Neural progenitor cell (in vitro differentiated cells): ENCODE measurements at places on chromosomes 5 and 9.

GRCh38 chr9:107999890-108000289, 510.3 kb upstream of the KLF4 start:
- no peak for DNase-seq

- DNase-seq = no peak
Observed at GRCh38 chr5:74762599-74762998, 4.3 kb downstream of the GFM2 start.

DNA sequence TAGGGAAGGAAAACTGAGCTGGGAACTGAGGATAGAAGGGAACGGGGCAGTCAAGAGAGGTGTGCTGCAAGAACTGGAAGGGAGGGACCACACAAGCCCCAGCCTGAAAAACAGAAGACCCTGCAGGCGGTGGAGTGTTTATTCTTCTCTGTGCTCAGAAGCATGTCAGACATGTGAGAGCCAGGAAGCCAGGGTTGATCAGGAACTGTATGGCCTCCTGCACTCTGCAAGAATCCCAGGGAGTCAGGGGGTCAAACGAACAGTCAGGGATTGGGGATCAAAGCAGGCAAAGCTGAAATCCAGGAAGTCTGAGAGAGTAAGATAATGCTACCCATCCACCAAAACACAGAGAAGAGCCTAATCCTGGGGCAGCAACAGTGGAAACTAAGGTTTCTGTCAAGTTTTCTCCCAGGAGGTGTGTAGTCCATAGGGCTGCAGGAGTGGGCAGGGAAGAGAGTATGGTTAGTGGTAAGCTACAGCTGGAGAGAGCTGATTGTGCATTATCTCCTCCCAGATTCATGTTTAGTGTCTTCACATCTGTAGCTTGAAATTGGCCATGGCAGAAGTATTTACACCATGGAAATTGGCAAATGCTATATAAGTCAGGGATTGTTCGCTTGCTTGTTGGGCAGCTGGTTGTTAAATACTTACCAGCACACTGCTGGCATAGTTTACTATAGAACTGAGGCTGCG, 115.4 kb upstream of the SLC44A1 start:
- DNase-seq = peak; percentile 3

- DNase-seq = no peak
Observed at GRCh38 chr9:127196826-127197145, 67.8 kb upstream of the GARNL3 start.

- DNase-seq = no peak
Observed at GRCh38 chr5:169182797-169183196, 118.1 kb downstream of the SLIT3 start.

GRCh38 chr5:82494942-82495341, 216.8 kb upstream of the RPS23 start:
- no peak for DNase-seq

DNA sequence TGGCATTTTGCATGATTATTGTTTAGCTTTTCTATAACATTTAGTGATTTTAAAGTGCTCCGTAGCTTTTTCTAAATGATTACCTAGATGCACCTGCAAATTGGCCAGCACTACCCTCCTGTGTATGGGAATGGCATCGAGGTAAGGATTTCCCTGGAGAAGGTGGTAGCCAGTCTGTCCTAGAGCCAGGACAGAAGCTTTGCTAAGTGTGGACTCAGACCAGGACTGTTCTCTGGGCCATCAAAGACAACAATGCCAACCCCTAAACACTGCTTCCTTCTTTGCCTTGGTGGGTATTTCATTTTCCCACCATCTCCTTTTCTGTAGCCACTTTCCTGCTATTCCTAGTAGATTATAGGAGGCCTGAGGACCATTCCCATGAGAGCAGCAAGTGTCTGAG, 53.0 kb downstream of the CD180 start:
- DNase-seq = no peak

- DNase-seq = no peak
Observed at GRCh38 chr5:126000507-126000906, 422.7 kb upstream of the GRAMD2B start.

- DNase-seq = no peak
Observed at GRCh38 chr9:6779417-6780241, 21.9 kb downstream of the KDM4C start.

DNA sequence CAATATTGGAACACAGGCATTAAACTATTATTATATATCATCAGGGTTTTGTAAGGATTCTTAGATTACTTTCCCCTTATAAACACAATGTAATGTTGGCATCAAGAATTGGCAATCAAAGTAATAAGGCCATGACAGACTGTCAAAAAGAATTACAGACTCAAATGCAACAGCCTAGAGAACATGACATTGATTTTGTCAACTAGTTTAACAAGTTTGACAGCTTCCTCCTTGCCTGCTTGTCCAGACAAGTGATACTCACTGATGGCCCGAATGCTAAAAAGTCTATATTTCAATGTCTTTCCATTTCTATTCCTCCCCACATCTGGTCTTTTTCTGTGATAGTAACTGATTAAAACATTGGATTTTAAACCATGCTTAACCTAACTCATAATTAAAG, 6.4 kb upstream of the ANKRD31 start:
- no peak for DNase-seq

- DNase-seq = peak; percentile 52
Observed at GRCh38 chr9:95874989-95875304, 544 bp upstream of the ERCC6L2 start.

DNA sequence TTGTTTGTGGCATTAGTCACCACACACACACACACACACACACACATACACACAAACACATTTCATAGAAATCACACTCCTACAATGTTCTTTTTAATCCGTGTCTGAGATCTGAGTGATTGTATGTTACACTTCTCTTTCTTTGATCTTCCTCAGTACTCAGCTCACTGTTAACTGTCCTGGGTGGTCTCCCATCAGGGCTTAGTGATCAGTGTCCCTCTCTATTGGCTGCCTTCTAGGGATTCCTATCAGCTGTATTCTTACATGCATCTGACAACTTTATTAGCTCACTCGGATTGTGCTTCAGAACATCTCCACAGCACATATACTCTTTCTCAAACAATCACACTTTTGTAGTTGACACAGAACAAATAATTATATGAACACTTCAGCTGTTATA, 170.2 kb upstream of the POU5F2 start:
- DNase-seq = peak; percentile 36

DNA sequence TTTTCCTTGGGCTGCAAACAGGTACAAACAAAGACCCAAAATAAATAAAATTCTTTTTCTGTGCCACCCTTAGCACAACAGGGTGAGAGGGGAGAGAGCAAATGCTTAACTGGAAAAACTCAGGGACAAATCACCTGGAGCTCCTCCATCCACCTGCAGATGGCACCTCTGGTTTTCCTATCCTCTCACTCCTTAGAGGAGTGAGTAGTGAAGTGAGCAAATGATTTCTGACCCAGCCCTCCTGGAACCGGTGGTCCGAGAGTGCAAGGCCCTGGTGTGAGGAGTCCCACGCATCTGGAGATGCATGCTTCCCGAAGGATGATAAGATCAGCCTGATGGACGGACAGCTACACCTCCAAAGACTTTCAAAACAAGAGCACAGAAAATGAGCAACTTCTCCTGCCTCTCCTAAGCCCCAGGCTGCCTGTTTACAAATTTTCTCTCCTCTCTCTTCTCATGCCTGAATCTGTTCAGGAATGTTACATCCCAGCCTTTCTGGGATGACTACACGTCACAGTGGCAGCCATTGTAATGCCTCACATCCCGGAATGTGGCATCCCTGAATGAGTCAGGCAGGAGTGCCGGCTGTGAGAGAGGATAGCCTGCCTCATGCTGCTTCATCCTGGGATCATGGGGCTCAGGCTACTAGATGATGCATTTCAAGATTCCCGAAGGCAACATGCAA, 86.4 kb downstream of the ADRB2 start:
- DNase-seq = peak; percentile 87

DNA sequence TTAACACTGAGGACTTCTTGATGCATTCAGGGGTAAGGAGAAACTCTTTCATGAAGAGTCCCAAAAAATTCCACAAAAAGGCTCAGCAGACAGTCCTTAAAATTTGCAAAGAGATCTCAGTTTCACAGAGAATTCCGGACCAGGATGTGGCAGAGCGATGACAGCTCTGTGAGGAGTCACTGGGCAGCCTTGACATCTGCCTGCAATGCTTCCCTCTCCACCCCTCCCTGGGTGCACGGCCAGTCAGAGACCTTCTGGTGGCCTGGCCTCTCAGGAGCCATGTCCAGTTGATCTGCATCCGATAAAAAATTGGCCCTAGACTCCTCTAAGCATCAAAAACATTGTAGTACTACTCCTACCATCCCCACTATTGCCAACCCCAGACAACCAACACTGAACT, 76.8 kb downstream of the MACROH2A1 start:
- DNase-seq = no peak

- no peak for DNase-seq
Observed at GRCh38 chr5:30659417-30659816, 534.1 kb upstream of the CDH6 start.

DNA sequence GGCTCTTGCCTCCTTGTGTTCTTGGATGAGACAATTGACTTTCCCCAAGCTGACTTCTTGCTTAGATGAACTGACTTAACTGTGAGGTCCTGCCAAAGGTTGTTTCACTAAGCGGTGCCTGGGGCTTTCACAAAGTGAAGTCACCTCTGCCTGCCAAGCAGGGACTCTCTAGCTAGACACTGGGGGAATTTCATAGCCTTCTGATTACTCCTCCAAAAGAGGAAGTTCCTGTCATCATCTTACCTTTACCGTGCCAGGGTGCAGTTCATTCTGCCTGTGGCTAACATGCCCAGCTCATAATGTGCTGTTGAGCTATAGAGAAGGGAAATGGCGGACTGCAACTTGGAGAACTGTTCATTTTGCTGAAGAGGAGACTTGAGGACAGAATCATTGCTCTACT, 472.0 kb upstream of the WWC1 start:
- no peak for DNase-seq

GRCh38 chr5:68533051-68533450, 317.5 kb downstream of the PIK3R1 start:
- DNase-seq = no peak

GRCh38 chr9:69003051-69003450, 10.9 kb downstream of the PRKACG start:
- no peak for DNase-seq
